ENCODE measurements at places on chromosomes 5 and 9.
A peak's percentile ranks its signal among the peaks of the same experiment; 100 is the strongest.

DNA sequence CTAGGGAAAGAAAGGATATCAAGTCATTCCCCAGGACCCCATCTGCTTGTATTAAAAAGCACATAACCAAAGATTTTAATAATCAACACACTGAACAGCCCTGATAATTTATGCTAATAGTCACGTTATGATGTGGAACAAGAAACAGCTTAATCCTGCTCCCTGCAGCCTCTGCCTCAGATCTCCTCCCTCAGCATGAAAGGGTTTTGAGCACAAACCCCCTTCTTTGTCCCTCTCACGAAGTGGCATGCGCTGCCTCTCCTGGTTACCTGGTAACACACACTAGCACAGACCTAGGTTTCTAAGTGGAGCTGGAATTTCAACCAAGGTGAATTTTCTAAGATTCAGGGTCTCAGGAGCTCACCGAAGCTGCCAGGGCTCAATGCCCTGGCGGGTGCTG, 5.1 kb downstream of the IGFBPL1 start:
- peaks cover 13% of the 10 kb centered on the region for H3K27me3 ChIP-seq
- no peak overlapping the region for H3K4me3 ChIP-seq
- H3K4me1 ChIP-seq, result peaks cover 3% of the 10 kb centered on the region
- no peak overlapping the region for H3K27ac ChIP-seq
- H3K36me3 ChIP-seq, result no peaks in the 10 kb centered on the region

GRCh38 chr5:150023136-150023535, 22.6 kb downstream of the HMGXB3 start:
- peaks cover 94% of the 10 kb centered on the region for H3K36me3 ChIP-seq
- no peak overlapping the region for H3K27ac ChIP-seq
- no peaks in the 10 kb centered on the region for H3K4me1 ChIP-seq
- DNase-seq, result no peak
- H3K4me3 ChIP-seq, result no peak overlapping the region

DNA sequence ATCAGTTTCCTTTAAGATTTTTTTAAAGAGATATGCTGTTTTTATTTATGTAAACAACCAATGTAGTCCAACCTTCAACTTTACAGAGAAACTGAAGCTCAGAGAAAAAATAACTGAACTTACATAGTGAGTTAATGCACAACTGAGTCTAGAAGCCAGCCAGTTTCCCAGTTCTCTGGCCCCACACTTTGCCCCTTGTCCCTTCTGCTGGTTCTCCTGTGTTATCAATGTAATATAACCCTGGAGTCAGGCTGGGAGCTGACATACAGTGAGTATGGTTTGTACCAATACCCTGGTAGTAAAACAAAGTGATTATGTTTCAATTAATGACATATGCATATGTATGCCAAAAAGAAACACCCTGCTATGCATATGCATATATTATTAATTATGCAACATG, 32.2 kb upstream of the GRIA1 start:
- H3K27ac ChIP-seq, result no peak overlapping the region
- H3K4me1 ChIP-seq, result no peaks in the 10 kb centered on the region
- no peaks in the 10 kb centered on the region for H3K36me3 ChIP-seq

DNA sequence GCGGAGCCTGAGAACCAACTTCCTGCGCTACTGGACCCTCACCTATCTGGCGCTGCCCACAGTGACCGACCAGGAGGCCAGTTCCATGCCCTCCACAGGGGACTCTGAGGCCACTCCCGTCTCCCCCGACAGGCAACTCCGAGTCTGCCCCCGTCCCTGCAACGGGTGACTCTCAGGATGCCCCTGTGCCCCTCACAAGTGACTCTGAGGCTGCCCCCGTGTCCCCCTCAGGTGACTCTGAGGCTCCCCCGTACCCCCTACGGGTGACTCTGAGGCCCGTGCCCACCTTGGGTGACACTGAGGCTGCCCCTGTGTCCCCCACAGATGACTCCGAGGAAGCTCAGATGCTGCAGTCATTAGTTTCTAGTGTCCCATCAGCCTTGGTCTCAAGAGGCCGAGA, 25.1 kb downstream of the CEL start:
- H3K4me1 ChIP-seq, result no peaks in the 10 kb centered on the region
- no peak for DNase-seq
- H3K36me3 ChIP-seq, result no peaks in the 10 kb centered on the region
- H3K4me3 ChIP-seq, result no peak overlapping the region
- H3K27me3 ChIP-seq, result no peaks in the 10 kb centered on the region

- no peak overlapping the region for H3K4me3 ChIP-seq
- no peaks in the 10 kb centered on the region for H3K36me3 ChIP-seq
- no peak for DNase-seq
- H3K27ac ChIP-seq, result no peak overlapping the region
Measured at GRCh38 chr5:67255881-67256280, 59.3 kb upstream of the CD180 start.

DNA sequence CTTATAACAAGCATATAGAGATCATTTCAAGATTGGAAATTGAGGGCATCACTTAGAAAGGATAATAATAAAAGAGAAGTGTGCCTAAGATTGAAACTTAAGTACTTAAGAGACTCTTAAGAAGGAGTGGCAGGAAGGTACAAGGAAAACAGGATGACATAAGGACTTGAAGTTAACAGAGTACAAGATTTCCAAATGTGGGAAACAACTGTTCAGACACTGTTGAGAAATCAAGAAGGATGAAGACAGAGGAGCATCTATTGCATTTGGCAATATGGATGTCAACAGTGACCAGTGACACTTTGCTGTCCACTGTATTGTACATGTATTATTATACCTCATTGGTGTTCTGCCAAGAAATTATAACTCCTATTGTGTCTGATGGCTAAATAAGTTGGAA, 157.8 kb upstream of the PTGER4 start:
- H3K4me1 ChIP-seq, result peaks cover under 1% of the 10 kb centered on the region
- H3K27me3 ChIP-seq, result no peaks in the 10 kb centered on the region
- H3K4me3 ChIP-seq, result no peak overlapping the region
- H3K27ac ChIP-seq, result no peak overlapping the region
- no peaks in the 10 kb centered on the region for H3K36me3 ChIP-seq

GRCh38 chr5:80246001-80246758, 9.7 kb downstream of the SERINC5 start:
- peaks cover 60% of the 10 kb centered on the region for H3K4me1 ChIP-seq
- no peaks in the 10 kb centered on the region for H3K27me3 ChIP-seq
- peak overlapping the region; percentile 49 for H3K27ac ChIP-seq
- peaks cover 40% of the 10 kb centered on the region for H3K36me3 ChIP-seq

DNA sequence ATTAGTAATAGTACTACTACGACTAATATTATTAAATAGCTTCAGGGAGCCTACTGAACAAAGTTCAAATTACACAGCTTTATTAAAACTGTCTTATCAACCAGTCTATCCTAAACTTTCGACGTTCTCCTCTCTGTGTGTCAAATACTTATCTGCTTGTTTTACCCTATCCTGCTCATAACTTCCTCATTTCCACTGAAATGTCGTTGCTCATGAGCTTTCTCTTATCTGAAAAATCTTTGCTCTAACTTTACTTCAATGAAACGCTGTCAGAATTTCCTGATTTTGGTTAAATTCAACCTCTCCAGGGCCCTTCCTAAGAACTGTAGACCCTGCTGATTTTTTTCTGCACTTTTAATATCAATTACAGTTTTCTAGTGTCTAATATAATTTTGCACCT, 1431.0 kb upstream of the WWC1 start:
- H3K4me1 ChIP-seq, result no peaks in the 10 kb centered on the region
- H3K27me3 ChIP-seq, result no peaks in the 10 kb centered on the region
- no peaks in the 10 kb centered on the region for H3K36me3 ChIP-seq
- no peak overlapping the region for H3K27ac ChIP-seq

DNA sequence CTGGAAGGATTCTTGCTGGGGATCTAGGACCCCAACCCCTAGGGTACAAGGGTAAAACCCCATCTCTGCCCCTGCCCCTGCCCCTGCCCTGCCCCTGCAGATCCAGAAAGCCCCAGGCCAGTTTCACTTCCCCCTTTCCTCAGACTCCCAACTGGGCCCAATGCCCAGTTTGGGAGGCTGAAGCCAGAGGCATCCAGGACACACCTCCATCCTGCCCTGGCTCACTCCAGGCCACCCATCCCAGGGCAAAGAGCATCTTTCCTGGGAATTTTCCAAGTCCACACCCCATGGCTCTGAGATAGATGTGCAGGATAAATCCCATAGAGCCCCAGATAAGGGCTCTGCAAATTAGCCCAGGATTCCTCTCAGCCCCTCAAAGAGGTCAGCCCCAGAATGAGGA, 17.4 kb downstream of the CNTFR start:
- H3K27ac ChIP-seq, result no peak overlapping the region
- no peaks in the 10 kb centered on the region for H3K4me1 ChIP-seq
- no peaks in the 10 kb centered on the region for H3K36me3 ChIP-seq
- H3K27me3 ChIP-seq, result peaks cover 16% of the 10 kb centered on the region

GRCh38 chr5:77087484-77088261, 588 bp upstream of the ZBED3 start:
- H3K27me3 ChIP-seq, result peaks cover 6% of the 10 kb centered on the region
- H3K36me3 ChIP-seq, result no peaks in the 10 kb centered on the region
- H3K4me1 ChIP-seq, result peaks cover 15% of the 10 kb centered on the region
- peak overlapping the region; percentile 80 for H3K4me3 ChIP-seq

DNA sequence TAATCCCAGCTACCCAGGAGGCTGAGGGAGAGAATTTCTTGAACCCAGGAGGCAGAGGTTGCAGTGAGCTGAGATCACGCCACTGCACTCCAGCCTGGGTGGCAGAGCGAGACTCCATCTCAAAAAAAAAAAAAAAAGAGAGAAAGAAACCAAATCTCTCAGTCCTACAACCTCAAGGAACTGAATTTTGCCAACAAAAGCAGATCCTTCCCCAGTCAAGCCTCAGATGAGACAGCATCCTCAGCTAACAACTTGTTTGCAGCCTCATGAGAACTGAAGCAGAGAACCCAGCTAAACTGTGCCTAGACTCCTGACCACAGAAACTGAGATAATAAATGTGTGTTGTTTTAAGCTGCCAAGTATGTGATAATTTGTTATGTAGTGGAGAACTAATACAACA, 7.5 kb upstream of the IL6ST start:
- H3K36me3 ChIP-seq, result no peaks in the 10 kb centered on the region
- no peak for DNase-seq
- no peaks in the 10 kb centered on the region for H3K27me3 ChIP-seq
- H3K4me3 ChIP-seq, result no peak overlapping the region

- H3K4me1 ChIP-seq, result no peaks in the 10 kb centered on the region
- H3K27ac ChIP-seq, result no peak overlapping the region
- no peak for DNase-seq
- H3K27me3 ChIP-seq, result no peaks in the 10 kb centered on the region
- no peak overlapping the region for H3K4me3 ChIP-seq
Measured at GRCh38 chr5:124454081-124454480, 292.4 kb downstream of the ZNF608 start.

DNA sequence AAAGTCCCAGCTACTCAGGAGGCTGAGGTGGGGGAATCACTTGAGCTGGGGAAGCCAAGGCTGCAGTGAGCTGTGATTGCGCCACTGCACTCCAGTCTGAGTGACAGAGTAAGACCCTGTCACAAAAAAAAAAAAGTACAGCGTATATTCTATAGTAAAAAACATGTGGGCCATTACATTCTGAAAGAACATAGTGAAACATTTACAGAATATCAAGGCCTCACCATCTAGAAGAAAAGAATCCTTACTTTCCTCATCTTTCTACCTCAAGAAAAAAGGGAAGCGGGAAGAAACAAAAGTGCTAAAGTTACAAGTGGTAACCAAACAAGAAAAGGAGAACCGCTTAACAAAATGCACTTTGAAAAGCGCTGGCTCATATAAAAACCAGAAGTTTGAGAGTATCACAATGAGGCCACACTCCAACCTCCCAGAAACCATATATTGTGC, 5.7 kb upstream of the SYK start:
- H3K4me3 ChIP-seq, result no peak overlapping the region
- H3K27ac ChIP-seq, result no peak overlapping the region
- no peaks in the 10 kb centered on the region for H3K36me3 ChIP-seq

- no peaks in the 10 kb centered on the region for H3K27me3 ChIP-seq
- H3K27ac ChIP-seq, result no peak overlapping the region
- no peak overlapping the region for H3K4me3 ChIP-seq
- DNase-seq, result no peak
- H3K36me3 ChIP-seq, result peaks cover 34% of the 10 kb centered on the region
Measured at GRCh38 chr5:115623658-115624057, 2.2 kb downstream of the TMED7 start.

DNA sequence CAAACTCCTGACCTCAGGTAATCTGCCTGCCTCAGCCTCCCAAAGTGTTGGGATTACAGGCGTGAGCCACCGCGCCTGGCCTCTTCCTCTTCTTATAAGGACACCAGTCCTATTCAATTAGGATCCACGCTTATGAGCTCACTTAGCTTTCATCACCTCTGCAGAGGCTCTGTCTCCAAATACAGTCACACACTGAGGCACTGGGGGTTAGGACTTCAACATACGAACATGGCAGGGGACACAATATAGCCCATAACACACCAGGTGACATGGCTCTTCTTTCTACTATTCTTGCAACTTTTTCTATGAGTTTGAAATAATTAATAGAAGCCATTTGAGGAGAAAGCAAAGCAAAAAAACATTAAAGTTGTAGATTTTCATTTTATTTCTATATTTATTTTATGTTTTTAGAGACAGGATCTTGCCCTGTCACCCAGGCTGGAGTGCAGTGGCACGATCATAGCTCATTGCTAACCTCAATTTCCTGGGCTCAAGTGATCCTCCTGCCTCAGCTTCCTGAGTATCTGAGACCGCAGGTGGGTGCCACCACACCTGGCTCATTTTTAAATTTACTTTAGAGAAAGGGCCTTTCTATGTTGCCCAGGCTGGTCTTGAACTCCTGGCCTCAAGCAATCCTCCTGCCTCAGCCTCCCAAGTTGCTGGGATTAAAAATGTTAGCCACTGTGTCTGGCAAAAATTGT, 6.0 kb upstream of the PRRT1B start:
- peaks cover 58% of the 10 kb centered on the region for H3K4me1 ChIP-seq
- H3K27ac ChIP-seq, result peak overlapping the region; percentile 10
- no peaks in the 10 kb centered on the region for H3K36me3 ChIP-seq
- H3K27me3 ChIP-seq, result no peaks in the 10 kb centered on the region

DNA sequence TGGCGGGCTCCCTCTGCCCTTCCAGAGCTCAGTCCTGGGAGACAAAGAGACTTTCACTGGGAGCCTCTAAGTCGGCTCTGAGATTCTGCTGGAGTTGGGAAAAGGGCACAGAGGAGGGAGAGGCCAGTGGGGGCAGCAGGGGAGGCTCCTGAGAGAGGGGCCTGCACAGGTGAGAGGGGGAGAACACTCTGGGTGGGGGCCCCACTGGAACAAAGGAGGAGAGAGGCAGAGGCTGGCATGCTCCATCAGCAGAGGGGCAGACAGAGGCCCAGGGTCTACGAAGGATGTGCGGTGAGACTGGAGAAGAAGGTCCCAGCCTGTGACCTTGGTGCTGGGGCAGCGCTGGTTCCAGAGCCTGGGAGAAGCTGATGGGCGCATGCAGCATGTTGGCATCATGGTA, 8.9 kb downstream of the TCF7 start:
- peaks cover 94% of the 10 kb centered on the region for H3K4me1 ChIP-seq
- DNase-seq, result no peak
- no peaks in the 10 kb centered on the region for H3K27me3 ChIP-seq

DNA sequence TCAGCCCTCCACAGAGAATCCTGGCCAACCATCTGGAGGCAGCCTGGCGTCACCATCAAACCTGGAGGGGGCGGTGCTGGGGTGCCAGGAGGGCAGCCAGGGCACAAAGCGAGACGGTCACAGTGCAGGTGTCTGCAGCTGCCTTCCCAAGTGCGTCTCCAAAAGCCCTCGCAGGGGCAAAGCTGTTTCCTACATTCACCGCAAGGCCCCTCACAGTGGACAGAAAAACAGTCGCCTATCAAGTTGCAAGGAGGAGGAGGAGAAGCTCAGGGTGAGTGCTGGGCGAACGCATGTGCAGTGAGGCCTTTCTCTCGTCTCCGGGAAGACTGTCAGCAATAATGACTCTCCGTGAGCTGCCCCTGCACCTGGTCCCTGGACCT, 18.0 kb upstream of the LHX3 start:
- DNase-seq, result no peak
- H3K4me1 ChIP-seq, result peaks cover 32% of the 10 kb centered on the region
- H3K36me3 ChIP-seq, result peaks cover 53% of the 10 kb centered on the region
- H3K27me3 ChIP-seq, result no peaks in the 10 kb centered on the region
- no peak overlapping the region for H3K4me3 ChIP-seq

Measured in CD4-positive, alpha-beta T cell (primary cell).